ENCODE measurements at places on chromosomes 1 and 21.

- no peak for DNase-seq
These were observed 17.4 kb downstream of the DEPDC1 start for GRCh38 chr1:68479501-68479900.

- no peak for DNase-seq
These were observed 785.7 kb downstream of the ADGRL2 start for GRCh38 chr1:82586473-82586872.

GRCh38 chr1:1976031-1976430, 27.6 kb downstream of the CFAP74 start:
- no peak for DNase-seq

GRCh38 chr1:243481101-243481500, 225.3 kb downstream of the SDCCAG8 start:
- no peak for DNase-seq

DNA sequence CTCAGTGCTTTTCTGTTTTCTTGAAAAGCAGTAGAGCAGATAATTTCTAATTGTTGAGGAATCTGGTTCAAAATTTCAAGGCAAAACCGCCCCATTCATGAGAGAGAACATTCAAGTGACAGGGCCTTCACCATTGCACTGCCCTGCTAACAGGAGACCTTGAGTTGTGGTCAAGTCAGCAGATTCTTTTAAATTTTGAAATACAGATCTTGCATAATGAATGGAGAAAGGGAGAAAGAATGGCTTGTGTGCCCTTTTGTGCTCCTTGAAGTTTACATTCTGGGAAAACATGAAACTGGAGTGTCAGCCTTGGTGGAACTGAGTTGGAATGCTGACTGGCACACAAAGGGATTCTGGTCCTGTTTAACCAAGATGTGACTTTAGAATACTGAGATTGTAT, 164.5 kb upstream of the UBE2U start:
- no peak for DNase-seq

Data from endothelial cell (in vitro differentiated cells).